ENCODE measurements at places on chromosomes 1 and 21.

- DNase-seq: no peak
Observed at GRCh38 chr1:229495782-229496181, 12.4 kb downstream of the NUP133 start.

GRCh38 chr1:2350501-2350900 is 40.9 kb downstream of the MORN1 start:
- no peak for DNase-seq

DNA sequence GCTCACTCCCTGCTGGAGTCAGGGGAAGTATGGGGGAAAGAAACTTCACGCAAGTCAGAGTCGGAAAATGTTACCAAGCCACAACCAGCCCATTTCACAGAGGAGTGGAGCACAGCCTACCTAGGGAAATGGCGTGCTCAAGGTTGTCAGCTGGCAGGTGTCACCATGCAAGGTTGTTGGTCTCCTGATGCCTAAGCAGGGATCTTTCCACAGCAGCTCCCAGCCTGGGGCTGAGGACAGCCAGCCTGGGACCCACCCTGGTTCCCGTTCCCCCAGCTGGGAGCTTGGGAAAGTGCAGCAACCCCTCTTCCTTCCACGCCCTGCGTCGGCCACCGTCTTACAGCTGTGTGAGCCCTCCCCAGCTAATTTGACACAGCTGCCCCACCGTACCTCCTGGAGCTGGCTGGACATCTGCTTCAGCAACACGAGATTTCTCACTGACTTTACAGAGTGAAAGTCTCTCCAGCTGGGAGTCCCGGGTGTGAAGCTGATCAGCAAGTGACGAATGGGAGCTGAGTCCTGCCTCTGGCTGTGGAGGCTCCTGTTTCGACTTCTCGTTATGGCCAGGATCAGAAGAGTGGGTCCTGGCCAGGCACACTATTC is 224.6 kb upstream of the RAB4A start:
- no peak for DNase-seq

DNA sequence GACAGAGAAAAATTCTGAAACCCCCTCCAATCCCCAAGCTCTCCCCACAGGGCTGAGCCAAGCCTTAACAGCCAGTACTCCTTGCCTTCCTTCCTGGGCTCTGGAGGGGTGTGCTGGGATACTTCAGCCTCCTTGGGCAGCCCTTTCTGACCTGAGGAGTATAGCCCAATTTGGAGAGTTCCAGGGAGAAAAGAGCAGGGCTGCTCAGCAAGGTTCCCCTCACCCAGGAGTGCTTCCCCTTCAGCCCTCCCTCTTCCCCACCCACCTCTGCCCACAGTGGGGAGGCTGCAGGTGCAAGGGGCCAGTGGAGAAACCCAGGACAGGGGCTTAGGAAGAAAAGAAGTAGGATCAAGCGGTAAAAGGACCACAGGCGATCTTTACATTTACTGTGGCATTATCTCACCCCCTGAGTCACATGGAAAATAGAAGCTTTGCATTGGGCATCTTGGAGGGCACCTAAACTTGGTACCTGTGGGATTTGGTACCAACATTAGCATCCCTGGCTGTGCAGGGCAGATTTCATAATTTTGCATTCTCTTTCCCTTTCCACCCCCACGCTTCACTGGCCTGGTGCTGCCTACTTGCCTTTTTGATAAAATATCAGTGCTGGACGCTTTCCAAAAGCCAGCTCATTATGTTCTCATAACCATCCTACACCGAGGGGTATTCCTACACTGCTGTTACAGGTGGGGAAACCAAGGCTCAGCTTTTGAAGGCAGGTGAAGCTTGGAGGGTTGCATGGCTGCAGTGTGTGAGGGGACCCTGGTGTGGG is 2.8 kb upstream of the ADORA1 start:
- no peak for DNase-seq

DNA sequence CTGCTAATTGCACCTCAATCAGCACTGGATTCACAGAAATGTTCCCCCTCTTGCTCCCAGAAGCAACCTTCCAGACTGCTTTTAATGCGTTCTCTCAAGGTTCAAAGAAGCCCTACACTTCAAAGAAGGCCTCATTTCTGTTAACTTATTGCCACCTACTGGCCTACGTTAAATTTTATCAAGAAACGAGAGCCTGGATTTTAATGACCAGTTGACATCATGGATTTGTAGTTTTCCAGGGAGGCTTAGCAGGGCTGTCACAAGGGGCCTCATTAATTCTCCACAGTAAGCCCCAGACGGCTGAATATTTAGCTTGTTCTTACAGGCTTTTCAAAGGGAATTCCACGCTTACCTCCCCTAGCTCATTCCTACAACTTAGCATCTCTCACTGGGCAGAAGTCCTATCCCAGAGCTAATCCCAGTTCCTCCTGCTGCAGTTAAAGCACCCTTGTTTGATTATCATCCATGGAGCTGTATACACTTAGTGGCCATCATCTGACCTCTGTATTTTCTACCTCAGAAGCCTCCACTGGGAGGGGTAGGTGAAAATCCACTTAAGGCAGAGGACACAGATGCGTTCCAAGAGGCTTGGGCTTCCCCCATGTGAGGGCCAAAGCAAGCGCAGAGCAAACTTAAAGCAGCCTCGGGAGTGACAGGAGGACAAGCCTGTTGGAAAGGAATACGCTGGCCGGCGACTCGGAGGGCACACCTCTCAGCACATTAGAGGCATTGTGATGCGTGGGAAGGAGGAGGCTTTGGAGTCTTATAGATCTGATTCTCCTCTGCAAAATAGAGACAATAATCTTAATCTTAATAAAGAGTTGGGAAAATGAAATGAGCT is 32.2 kb upstream of the CYP4X1 start:
- no peak for DNase-seq

- DNase-seq: no peak
Observed at GRCh38 chr1:118918940-118919259, 69.2 kb downstream of the TBX15 start.

- no peak for DNase-seq
Observed at GRCh38 chr1:239458144-239458500, 71.8 kb downstream of the CHRM3 start.

DNA sequence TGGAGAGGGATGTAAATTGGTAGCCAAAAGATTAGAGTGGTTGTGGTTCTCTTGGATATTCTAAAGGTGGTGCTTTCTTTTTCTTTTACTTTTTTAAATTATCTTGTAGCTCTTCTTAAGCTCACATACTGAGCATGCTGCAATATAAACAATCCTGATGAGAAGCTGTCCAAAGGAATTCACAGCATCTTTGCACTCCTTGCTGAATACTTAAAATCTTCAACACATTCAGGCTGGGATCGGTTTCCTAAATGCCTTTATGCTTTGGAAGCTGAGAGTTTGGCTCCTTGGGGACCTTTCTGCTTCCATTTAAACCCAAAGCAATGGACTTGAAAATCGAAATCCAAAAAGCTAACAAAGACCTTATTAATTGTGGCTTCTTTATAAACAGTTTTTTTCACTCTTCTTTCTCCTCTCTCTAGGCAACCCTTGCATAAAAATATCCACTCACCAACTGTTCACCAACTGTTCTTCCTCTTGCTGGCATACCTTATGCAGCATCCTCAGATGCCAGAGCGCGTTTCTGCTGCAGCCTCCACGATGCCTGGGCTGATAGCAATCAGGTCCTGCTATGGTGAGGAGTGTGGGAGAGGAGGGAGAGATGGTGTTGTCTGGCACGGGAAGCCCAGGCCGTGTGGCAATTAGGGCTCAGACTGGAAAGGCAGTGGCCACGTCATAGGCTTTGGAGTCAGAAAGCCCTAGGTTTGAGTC is 535.8 kb upstream of the DAB1 start:
- DNase-seq: no peak

GRCh38 chr1:26164036-26164860 is 4.5 kb downstream of the C1orf232 start:
- DNase-seq: no peak

GRCh38 chr1:185345913-185346720 is 29.1 kb upstream of the IVNS1ABP start:
- no peak for DNase-seq

GRCh38 chr1:19775317-19775716 is 24.4 kb downstream of the TMCO4 start:
- no peak for DNase-seq

- no peak for DNase-seq
Observed at GRCh38 chr1:91797164-91797563, 88.8 kb downstream of the TGFBR3 start.

DNA sequence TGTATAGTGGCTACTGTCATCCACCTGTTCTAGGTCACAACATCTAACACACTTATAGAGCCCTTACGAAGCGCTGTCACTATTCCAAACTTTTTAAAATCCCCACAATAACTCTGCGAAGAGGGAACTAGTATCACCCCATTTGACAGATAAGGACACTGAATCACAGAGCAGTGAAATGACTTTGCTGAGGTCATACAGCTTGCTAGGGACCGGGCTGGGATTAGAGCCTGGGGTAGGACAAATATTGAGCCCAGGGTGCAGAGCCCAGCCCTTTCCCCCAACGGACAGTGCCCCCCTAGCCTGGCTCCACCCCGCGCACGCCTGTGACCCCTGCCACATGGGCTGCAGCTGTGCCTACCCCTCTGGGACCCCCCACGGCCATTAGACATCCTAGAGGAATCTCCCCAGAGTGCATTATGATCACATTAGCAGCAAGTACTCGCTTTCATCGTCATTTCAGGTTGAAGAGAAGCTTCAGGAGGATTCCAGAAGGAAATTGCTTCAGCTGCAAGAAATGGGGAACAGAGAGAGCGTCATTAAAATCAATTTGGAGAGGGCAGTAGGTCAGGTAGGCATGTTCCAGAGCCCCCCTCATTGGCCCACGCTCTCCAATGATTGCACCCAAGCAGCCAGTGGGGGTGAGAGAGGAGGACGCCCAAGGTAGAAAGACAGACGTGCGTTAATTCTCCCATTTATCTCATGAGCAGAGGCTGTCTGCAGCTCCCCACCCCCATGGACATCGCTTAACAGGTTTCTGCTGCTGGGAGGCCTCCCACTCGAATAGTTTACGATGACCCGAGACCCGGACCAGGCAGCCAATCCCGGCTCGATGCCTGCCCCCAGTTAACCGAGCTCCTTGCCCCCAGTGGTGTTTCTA is 77.2 kb downstream of the FHAD1 start:
- no peak for DNase-seq

DNA sequence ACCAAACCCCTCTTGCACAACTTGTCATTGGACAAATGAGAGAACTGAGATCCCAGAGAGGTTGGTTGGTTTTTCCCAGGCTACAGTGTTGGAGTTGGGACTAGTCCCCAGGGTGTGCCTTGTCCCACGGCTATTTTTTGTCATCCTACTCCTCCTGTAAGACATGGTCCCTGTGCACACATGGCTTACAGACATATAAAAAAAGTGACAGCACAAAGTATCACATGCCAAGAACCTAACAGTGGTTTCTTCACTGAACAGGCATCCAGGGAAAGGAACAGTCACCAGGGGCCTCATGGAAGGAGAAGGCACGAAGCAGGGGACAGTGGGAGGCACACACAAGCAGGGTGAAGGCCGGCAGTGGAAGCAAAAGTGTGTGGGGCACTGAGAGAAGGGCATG is 36.5 kb downstream of the SERBP1 start:
- DNase-seq: no peak

- DNase-seq: no peak
Observed at GRCh38 chr1:56185493-56185892, 393.9 kb downstream of the PLPP3 start.

DNA sequence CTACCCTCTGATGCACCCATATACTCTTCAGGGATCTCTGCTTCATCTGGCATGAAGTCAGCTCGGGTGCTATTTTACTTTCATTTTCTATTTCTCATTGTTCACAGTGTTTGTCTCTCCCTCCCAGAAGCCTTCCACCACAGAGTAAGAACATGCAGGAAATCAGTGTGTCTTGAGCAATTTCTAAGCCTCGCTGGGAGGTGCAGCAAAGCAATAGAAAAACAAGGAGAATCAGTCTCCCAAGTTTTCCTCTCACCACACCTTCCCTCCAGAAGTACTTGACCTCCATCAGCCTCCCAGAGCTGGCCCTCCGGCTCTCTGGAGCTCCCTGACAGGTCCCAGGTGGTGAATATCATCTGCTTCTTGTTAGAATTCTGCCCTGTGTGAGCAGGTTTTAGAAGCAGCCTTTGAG is 594.7 kb upstream of the CAMK1G start:
- DNase-seq: no peak

DNA sequence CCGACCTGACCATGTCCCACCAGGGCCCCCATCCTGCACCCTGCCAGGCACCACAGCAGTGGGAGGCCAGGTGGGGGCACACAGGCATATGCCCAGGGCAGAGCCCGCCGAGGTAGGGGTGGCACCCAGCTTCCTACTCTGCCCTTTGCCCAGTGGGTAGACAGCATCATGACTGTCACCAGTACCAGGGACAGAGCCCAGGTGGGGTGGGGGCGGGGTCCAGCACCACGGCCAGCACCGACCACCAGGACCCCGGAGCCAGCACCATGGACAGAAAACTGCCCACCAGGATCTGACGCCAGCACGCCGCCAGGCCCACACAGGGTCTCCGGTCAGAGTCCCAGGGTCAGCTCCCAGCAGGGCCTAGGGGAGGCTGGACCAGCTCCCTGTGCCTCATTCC is 3.8 kb downstream of the TAS1R3 start:
- no peak for DNase-seq

DNA sequence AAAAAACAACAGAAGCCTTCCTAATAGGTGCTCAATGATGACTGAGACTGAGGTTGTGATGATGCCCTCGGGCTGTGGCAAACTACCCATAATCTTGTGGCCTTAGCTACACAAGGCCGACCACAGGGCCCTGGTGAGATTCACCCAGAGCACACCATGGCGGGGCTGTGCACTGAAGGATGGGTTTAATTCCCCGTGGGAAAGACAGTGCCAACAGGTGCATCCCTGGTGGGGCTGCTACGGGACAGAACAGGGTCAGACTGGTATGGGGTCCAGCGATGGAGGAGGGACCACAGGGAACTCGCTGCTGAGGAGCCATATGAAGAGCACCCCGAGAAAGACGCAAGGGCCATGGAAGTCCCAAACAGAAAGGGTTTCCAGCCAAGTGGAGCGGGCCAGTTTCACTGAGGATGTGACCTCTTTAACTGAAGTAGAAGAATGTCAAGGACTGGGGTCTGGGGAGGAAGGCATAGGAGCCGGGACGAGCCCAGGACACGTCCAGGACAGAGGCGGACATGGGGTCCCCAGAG is 21.3 kb downstream of the PRDM15 start:
- no peak for DNase-seq

GRCh38 chr1:234649432-234650081 is 39.6 kb upstream of the IRF2BP2 start:
- no peak for DNase-seq

- DNase-seq: no peak
Observed at GRCh38 chr1:151523326-151523725, 12.1 kb downstream of the CGN start.
